Left cardiac atrium (tissue), 4 donors: ENCODE measurements at places on chromosomes 2 and 18. TPM values are rescaled to one million over a fixed set of nuclear protein-coding genes. Genes with fewer than 3 reads are reported as not detected.

Gene COPS7B
- 16.9 TPM for total RNA-seq

Gene HOXD3
- total RNA-seq: 1.1 TPM

Gene ACTG2
- total RNA-seq: 12.1 TPM

Gene IL1B
- total RNA-seq: 2.2 TPM

Gene CPO
- total RNA-seq: 0.34 TPM

Gene RNF138
- total RNA-seq: 17.2 TPM

Gene XDH
- 0.16 TPM for total RNA-seq

Gene STAT4
- total RNA-seq: 11.6 TPM
